ENCODE measurements at places on chromosomes 1 and 21. TPM values are rescaled to one million over a fixed set of nuclear protein-coding genes. Genes with fewer than 3 reads are reported as not detected.

ETV3 gene
- 23.7 TPM for polyA plus RNA-seq

DNA sequence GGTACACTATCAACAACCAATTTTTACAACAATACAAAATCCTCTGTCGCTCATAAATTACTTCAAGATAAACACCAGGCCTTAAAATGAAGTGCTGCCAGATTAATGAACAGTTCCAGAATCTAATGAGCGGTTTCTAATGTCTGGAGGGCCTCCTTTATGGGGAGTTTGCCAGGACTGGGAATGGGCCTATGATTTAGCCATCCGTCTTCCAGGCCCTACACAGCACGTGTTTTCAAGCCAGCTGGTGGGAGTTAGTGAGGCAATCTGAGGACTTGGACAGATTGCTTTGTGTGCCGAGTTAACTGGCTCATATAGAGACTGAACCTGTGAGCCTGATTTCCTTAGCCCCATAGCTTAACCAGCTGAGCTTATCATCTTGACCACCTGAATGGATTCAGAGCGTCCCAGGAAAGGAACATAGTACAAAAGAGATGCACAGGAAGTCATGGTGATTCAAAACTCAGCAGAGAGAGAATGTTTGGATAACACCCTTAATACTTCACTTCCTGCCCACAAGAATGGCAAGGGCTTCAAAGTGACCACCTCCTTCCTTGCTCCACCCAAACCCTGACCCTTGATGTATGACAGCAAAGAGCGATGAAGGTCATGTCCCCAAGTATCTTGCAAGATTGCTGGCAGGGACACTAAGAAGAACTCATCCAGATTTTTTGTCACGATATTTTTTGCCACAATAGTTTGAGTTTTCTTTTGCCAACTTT is 143.5 kb downstream of the SLC30A10 start:
- no peak for DNase-seq

EDN2 gene
- 1.1 TPM for polyA plus RNA-seq

B3GALT2 gene
- polyA plus RNA-seq, result 18.7 TPM

- DNase-seq, result no peak
Measured at GRCh38 chr21:45276596-45276995, 11.1 kb downstream of the POFUT2 start.

Measured in right renal pelvis (tissue), 4 donors.